Epithelial cell of prostate (primary cell): ENCODE measurements at places on chromosomes 7 and 10.

GRCh38 chr7:102215256-102215655, 71.4 kb upstream of the SH2B2 start:
- DNase-seq = no peak

DNA sequence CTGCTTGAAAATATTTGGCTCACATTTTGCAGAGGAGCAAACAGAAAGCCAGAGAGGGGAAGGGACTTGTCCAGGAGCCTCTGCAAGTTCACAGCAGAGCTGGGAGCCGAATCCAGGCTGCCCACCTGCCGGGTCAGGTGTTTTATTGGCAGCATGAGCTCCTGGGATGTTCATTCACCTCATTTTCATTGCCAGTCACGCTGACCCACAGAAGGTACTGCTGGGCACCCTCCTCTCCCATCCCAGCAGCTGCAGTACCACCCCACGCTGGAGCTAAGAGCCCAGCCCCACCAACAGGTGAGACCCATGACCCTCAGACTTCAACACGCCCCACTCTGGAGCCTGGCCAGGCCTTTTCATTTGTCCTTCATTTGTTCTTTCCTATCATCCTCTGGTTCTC, 102.7 kb downstream of the GRID1 start:
- DNase-seq = no peak

- no peak for DNase-seq
Measured at GRCh38 chr10:78247266-78247665, 213.6 kb downstream of the RPS24 start.

DNA sequence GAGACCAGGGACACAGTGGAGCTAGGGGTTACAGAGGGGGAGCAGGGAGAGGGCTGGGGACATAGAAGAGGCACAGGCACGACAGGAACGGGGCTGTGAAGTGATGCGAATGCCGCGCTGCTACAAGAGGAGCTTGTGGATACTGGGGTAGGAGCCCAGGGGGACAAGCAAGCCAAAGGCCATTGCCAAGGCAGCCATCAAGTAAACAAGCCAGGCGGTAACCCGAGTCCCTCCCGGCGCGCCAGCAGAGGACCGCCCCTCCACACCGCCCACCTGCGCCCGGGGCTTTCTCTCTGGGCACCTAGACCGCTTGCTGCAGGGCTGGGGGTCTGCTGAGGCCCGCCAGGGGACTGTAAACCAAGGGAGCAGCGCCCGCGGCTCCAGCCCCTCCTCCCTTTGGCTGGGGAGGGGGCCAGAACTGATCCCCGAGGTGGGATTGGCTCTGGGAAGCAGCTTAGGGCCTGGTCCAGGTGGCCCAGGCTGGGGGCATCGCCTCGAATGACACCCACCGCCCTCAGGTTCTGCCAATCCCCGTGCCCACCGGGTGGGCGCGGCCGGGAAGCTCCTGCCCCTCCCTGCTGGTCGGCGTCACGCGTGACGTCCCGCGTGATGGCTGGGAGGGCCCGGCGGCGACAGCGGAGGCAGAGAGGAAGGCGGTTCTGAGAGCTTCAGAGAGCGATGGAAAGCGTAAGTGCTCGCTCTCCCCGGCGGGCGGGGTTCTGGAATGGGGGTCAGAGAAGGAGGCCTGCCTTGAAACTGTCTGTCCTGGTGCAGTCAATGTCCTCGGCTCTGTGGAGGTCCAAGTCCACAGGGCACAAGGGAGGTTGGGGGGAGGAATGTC, 982 bp downstream of the SFXN3 start:
- DNase-seq = no peak

- no peak for DNase-seq
Measured at GRCh38 chr10:100968062-100968736, 1.1 kb upstream of the SEMA4G start.

DNA sequence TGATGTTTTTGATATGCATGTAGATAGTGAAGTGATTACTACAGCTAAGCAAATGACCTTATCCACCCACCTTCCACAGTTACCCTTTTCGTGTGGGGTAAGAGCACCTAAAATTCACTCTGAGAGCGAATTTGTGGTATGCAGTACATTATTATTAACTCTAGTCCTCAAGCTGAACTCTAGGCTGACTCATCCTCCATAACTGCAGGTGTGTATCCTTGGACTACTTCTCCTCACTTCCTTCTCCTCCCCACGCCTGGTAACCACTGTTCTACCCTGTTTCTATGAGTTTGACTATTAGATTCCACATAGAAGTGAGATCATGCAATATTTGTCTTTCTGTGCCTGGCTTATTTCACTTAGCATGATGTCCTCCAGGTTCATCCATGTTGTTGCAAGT, 484.6 kb downstream of the GATA3 start:
- DNase-seq = peak; percentile 48

- DNase-seq = no peak
Measured at GRCh38 chr10:88792661-88793060, 9.9 kb upstream of the LIPM start.

GRCh38 chr10:128530301-128530700, 404.1 kb upstream of the MKI67 start:
- DNase-seq = no peak

DNA sequence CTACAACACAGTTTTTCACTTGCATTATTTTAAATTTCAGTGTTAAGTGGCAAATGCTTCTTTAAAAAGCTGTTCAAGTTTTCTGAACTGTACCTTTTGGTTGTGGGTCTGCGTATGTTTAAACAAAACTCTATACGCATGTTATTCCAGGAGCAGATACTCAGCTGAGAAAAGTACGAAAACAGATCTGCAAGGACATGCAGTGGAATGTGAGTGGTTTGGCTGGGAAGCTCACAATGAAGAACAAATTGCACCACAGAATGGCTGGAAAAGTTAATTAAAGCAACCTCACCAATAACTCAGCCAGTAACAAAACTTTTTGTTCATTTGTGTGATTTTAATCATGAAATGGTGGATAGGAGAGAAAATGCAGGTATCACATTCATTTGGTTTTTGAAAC, 17.6 kb downstream of the GLI3 start:
- DNase-seq = peak; percentile 59

DNA sequence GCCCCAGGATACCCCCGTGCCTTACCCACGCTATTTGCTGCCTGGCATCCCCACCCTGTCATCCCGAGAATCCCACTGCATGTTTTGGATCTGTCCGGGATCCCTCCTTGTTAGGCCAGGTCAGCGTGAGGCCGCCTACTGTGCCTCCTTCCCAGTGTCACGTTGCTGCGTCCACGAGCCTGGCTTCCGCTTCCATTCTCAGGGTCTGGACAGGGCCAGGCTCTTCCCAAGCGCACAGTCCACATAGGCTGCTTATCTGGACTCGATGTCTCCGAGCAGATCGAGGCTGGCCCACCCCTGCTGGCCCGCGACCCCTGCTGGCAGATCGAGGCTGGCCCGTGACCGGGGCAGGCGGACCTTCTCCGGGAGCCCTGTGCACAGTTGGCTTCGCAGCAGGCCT, 27.1 kb downstream of the FOXK1 start:
- no peak for DNase-seq

- DNase-seq = no peak
Measured at GRCh38 chr7:48090095-48090805, 1.2 kb downstream of the UPP1 start.

DNA sequence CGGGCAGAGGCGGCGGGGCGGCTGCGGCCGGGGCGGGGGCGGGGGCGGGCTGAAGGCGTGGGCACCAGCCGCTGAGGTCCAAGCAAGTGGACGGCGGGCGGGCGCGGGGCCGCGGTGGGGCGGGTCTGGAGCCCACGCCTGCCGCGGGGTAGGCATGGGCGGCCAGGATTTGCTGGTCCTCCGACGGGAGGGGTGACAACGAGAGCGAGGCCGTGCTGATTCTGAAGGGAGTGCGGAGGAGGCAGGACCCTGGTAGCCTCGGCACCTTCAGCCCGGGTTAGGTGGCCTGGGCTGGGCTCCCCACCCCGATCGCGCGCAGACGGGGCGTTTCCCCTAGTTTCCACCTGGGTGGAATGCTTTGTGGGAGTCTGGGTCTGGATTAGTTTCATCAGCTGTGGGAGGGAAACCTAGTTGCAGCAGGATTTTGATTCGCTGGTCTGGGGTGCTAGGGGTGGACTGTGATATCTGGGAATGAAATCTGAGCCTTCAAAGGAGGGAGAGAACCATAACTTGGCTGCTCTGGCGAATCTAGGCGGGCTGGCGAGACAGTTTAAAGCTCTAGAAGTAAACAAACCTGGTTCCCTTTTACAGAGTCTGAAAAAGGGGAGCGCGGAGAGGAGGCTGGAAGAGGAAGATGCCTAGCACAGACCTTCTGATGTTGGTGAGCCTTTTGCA, 609 bp downstream of the SGPL1 start:
- no peak for DNase-seq

GRCh38 chr7:30810986-30811385, 39.8 kb downstream of the MINDY4 start:
- DNase-seq = no peak

GRCh38 chr7:73487486-73487885, 34.6 kb downstream of the BAZ1B start:
- no peak for DNase-seq

- DNase-seq = peak; percentile 79
Measured at GRCh38 chr10:33248638-33249037, 85.8 kb downstream of the NRP1 start.

DNA sequence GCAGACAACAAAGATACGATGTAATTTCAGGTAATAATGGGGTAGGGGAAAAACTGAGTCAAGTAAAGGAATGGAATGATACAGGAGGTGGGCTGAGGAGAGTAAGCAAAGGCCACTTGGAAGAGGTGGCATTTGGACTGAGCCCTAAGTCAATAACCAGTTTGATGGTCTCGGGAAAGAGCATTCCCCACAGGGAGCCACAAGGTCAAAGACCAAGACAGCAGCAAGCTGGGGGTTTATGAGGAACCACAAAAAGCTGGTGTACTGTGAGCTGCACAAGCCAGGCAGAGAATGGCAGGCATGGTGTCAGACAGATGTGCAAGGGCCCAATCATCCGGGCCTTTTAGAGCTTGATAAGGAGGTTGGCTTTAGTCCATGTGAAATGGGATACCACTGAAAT, 98.7 kb downstream of the NOC3L start:
- DNase-seq = no peak

GRCh38 chr10:89269433-89270152, 18.0 kb upstream of the LIPA start:
- DNase-seq = no peak

DNA sequence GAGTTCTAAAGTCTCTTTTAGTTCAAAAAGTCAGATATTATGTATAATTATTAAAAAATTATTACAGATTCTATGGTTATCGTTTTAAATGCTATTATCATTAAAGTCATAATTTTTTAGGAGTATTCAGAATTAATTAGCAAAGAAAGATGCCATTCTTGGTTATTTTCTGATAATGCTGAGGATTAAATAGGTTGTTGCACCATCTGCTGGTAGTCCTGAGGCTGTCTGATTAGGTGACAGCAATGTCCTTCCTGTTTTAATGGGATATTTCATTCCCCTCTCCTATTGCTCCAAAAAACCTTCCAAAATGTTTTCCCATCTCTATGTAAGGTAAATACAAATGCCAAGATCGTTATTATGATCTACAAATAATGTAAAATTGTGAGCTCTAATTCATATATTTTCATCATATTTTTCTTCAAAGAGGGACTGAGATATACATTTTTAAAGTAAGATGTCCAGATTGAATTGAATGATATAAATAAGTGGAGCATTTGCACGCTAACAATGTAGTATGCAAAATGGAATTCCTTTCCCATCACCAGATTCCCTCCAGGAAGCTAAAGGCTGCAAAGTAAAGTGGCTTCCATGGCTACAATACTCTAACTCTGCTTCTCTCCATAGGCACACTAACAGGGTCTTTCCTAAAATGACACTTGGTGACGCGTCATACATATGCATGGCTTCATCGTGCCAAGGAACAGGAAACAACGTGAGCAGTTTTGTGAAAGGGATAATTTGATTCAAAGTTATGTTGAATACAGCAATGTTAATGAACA, 58.8 kb upstream of the AKR1E2 start:
- DNase-seq = no peak

DNA sequence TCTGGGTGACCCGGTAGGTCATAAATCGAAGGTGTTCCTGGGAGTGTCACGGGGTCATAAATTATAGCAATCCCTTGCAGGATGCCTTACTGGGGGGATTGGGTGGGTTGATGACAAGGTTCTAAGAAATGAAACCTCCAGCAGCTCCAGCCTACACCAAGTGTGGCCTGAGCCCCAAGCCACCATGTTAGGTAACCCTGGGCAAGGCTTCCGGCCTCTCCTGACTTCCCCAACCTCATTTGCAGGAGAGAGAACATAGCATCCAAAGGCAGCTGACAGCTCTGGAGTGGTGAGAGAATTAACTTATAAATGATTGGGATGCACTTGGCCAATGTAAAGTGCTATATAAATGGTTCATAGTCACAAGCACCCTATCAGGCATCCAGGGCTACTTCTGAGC, 52.8 kb upstream of the TMEM273 start:
- DNase-seq = no peak

- DNase-seq = no peak
Measured at GRCh38 chr7:39252916-39253315, 275.2 kb downstream of the POU6F2 start.

GRCh38 chr10:84237199-84238051, 3.9 kb downstream of the LRIT1 start:
- DNase-seq = no peak

- DNase-seq = no peak
Measured at GRCh38 chr7:90236721-90237289, 8.2 kb upstream of the CFAP69 start.

DNA sequence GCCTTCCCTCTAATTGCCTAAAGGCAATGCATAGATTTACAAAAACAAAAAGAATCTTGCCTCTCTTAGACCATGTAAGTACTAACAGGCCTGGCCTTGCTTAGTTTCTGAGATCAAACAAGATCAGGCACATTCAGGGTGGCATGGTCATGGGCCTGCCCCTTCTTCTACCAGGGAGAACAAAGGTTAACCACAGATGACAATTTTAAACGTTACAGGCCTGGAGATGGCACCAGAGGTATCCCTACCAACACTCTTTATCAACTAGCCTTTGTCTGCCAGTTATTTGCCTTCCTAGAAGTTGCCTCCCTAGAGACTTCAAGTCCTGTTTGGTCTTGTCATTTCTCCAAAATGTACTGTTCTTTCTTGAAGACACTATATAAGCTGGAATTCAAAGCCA, 252.6 kb downstream of the DOCK4 start:
- DNase-seq = peak; percentile 51

GRCh38 chr10:26621889-26622711, 75.4 kb upstream of the PDSS1 start:
- DNase-seq = peak; percentile 43

DNA sequence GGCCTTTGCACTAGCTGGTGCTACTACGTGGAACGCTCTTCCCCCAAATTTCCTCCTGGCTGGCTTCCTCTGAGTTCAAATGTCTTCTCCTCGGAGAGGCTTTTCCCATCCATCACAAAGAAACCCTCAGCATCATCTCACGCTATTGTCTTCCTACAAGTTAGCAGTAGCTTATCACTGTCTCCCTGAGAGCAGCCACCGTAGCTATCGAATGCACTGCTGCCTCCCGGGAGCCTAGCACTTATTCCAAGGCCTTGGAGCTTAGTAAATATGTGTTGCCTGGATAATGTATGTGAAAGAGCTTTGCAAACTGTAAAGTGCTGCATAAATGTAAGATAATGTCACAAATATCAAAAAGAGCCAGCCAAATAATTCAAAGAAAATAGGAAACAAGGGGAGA, 124.4 kb downstream of the KCNMA1 start:
- no peak for DNase-seq

- no peak for DNase-seq
Measured at GRCh38 chr7:30817371-30817767, 46.2 kb downstream of the MINDY4 start.

GRCh38 chr7:7032221-7032620, 150.1 kb upstream of the C1GALT1 start:
- DNase-seq = no peak
